ENCODE measurements at places on chromosomes 7 and 10. TPM values are rescaled to one million over a fixed set of nuclear protein-coding genes. Genes with fewer than 3 reads are reported as not detected.
A peak's percentile ranks its signal among the peaks of the same experiment; 100 is the strongest.

The GIMAP2 gene
- total RNA-seq, result not detected

The FAM13C gene
- total RNA-seq, result 10.1 TPM

DNA sequence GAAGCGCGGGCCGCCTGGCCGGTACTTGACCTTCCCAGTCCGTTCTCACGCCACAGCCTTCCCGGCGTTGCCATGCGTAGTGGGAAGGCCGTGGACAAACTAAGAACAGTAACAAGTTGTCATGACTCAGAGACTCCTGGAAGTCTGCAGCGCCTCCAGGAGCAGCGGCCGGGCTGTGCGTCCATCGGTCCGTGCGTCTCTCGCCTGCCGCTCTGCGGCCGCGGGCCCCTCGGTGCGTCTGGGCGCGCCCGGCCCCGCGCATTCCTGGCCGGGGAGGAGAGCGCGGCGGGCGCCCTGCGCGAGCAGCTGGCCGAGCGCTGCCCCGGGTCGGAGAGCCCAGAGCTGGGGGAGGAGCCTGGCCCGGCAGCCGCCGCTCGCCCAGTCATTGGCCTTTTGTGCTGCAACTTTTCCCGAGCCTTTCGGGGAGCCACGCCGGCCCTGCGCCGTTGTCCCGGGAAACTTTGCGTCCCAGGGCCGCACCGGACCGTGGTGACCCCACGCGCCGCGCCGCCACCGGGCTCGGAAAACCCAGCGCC is 123.7 kb downstream of the TACC2 start:
- DNase-seq, result peak; percentile 85

GRCh38 chr7:105643384-105643783 is 62.1 kb upstream of the EFCAB10 start:
- DNase-seq, result no peak

DNA sequence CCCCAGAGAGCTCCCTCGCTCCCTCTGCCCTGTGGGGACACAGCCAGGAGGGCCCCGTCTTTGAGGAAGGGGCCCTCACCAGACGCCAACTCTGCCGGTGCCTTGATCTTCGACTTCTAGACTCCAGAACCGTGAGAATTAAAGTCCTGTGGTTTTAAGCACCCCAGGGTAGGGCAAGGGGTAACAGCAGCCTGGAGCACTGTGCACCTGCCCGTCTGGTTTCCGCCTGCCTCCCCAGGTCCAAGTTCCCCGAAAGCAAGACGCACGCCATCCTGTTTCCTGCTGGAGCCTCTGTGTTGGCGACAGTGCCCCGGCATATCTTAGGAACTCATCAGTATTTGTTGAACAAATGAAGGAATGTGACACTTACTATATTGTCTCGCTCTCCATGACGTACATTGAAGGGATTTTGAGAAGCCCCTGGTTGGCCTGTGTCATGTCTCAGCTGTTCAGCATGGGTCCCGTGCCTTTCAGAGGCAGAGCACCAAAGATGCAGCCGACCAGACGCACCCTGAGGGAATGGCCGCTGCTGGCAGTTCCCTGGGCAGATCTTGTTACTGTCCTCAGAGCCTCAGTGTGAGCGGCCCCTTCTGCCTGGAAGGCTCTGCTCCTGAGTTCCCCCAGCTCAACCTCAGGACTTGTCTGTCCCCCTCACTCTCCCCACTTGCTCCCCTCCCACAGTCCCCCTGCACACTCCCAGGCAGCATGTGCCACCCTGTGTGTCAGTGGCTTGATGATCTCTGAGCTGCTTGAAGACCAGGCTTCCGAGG is 226.2 kb downstream of the TCERG1L start:
- DNase-seq, result no peak

DNA sequence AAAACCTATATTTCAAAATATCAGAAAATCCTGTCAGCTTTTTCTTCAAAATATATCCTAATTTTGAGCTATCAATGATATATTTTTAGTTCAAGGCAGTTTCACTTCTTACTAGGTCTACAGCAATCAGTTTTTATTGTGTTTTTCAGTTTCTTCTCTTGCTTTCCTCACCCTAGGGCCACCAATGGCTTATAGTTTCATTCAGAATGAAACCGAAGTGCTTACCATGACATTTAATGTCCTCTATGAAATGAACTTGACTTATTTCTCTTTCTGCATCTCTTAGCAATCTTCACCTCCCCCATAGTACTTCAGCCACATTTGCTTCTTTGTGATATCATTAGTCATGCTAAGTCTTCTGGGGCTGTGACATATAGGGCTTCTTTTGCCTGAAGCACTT is 100.3 kb downstream of the ARL5B start:
- DNase-seq, result no peak

GRCh38 chr10:10132009-10132408 is 885.7 kb upstream of the CELF2 start:
- no peak for DNase-seq

- DNase-seq, result no peak
Observed at GRCh38 chr7:373818-374705, 84.1 kb downstream of the FOXL3 start.

All from type B pancreatic cell (in vitro differentiated cells).